ENCODE measurements at places on chromosomes 4 and X.
A peak's percentile ranks its signal among the peaks of the same experiment; 100 is the strongest.

DNA sequence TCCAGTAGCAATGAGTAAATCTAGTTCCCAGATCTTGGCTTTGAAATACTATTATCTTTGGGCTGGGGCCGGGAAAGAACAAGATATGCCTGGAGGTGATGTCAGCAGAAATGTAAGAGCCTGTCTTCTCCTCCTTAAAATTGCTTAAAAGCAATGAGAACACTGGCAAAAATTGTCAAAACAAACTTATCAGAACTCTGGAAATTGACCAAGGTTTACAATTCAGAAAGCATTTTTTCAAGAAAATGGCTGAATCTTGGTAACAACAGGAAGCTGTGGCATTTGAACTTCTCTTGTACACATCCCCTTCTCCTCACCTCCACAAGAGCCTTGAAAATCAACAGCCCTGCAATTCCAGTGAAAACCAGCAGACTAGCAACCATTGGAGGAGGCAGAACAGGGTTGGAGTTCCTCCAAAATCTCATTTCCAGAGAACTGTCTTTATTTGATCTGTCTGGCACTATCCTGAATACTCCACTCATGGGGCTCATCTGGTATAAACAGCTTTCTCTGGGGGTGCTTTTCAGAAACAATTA, 13.5 kb downstream of the TIMP1 start:
- DNase-seq, result no peak

DNA sequence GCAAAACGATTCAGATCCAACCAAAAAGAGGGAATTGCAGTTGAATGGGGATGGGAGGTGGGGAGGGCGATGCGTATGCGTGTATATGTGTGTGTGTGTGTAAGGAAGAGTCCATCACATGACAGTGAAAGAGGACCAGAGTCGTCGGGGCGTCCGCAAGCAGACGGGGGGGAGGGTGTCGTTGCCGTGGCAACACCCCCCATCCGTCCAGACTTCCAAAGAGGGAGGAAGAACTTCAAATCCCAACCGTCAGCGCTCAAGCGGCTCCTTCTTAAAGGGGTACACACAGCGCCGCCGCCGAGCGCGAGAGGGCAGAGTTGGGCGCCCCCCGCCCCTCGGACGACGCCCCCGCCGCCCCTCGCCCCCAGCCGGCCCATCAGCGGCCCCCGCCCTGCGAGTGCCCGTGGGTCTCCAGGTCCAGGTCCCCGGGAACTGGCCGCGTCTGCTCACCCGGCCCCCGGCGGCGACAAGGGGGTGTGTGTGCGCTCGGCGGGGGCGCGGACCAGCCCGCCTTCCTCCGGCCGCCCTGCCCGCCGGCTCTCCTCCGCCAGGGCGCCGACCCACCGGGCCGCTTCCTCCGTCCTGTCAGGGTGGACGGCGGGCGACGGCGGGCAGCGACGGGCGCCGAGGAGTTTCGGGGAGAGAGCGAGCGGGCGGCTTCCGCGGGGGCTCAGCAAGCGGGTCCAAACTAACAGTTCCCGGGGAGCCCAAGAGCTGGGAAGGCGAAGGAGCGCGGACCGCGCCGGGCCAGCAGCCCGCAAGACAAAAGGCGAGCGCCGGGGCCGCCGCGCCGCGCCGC, 685 bp downstream of the LCORL start:
- DNase-seq, result peak; percentile 18

DNA sequence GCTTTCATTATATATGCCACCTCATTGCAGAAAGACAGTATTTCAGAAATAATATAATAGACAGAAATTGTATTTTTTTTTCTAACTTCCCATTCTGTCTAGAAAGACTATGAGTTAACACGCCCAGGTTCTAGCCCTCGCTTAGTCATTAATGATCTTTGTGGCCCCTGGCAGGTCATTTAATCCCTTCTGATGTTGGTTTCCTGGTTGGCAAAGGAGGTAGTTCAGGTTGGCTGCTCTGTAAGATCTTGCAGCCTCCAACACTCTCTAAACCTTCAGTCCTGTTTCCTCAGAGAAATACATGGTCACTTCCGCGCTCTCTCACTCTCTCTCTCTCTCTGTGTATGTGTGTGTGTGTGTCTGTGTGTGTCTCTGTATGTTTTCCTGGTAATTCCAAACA, 156.3 kb upstream of the NOCT start:
- DNase-seq, result no peak

- DNase-seq, result no peak
Observed at GRCh38 chr4:173731257-173731656, 201.2 kb upstream of the HAND2 start.

- DNase-seq, result peak; percentile 66
Observed at GRCh38 chrX:143648705-143649104, 12.8 kb upstream of the SLITRK4 start.

- DNase-seq, result no peak
Observed at GRCh38 chr4:162356181-162356580, 192.4 kb upstream of the FSTL5 start.

DNA sequence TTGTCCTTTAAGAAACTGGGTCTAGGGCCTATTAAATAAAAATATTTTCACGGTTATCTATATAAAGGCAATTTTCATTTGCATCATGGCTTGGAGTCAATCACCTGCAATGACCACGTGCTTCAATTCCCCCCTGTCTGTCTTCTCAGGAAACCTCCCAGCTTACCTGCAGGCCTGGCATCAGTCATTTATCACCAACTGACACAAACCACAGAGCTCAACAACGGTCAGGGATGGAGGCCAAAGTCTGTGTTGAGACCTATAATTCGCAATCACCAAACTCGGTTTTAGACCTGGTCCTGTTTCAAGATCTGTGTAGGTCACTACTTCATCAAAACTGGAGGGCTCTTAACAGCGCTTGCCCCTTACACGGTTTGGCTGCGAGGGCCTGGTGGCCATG, 1.9 kb downstream of the SLC9A7 start:
- no peak for DNase-seq

DNA sequence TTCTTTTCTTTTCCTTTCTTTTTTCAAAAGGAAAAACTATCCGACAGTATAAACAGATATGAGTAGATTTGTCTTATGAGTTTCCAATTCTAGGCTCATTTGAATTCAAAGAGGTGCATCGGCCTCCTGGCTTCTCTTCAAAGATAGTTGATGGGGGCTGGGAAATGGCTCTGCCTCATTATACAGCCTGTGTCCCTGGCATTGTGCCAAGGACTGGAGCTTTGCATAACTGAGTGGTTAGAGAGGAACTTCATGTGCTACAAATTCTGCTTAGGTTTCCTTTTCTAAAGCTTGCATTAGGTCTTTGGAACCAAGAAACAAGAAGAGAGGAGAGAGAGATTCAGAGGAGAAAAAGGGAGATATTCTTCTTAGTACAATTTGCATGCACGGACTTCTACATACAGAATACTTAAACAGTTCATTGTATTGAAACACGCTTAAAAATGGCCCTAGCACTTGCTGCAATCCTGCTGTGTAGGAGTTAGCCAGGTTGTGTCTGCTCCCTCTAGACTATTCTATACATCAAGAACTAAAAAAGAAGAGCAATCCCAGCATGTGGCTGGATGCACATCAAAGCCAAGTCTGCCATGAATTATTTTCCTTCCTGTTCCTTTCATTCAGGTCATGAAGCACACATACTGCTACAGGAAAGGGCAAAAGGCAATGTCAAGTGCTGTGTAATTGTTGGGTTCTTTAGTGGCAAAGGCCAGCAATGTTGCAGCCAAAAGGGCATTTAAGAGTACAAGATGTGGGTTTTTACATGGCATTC, 70.9 kb downstream of the INTS12 start:
- no peak for DNase-seq

DNA sequence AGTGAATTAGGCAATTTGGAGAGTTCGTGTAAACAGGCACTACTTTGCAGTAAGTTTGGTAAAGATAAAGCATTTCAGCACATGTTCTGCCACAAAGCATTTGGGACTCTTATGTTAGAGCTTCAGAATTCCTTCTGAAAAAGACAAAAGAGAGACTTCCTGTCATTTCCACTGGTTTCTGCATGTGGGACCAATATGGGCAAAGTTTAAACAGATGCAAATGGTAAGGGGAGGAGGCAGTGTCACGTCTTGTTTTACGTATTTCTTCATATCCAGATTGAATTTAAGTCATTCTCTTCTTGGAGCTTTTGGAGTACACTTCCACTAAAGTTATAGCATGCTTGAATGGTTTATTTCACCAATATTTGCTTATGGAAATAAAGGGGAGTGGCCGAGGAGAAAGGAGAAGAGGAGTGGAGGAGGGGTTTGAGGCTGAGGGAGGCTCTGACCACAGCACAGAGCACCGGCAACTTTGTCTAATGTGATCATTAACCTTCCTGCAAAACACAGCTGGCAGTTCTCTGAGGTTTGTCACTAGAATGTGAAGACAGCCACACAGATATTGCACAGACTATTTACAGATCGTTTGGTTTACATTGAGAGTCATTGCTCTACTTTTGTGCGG, at the start of gene APELA:
Gene APELA (plus strand): TSS at position 479 of the 625 bp plus-strand sequence. CDS start 154 bp downstream, outside the sequence.
- no peak for DNase-seq

DNA sequence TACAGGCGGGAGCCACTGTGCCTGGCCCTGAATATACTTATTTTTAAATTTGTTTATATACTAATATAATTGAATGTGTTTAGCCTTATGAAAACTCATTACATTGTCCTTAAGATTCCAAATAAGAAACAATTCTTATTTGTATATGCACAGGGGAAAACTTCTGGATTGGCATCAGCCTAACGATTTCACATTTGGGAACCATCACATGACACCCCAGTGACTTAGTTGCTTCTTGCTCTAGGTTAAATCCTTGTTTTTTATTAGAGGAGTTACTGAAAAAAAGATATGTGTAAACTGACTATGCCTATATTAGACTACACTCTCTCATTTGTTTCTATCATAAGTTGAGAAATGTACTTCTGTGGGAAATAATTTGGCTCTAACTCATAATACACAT, 520.2 kb downstream of the SPRY1 start:
- DNase-seq, result no peak

GRCh38 chr4:52298444-52298843, 247.3 kb downstream of the SPATA18 start:
- DNase-seq, result no peak

GRCh38 chr4:122479935-122480416, 23.5 kb upstream of the IL2 start:
- no peak for DNase-seq

DNA sequence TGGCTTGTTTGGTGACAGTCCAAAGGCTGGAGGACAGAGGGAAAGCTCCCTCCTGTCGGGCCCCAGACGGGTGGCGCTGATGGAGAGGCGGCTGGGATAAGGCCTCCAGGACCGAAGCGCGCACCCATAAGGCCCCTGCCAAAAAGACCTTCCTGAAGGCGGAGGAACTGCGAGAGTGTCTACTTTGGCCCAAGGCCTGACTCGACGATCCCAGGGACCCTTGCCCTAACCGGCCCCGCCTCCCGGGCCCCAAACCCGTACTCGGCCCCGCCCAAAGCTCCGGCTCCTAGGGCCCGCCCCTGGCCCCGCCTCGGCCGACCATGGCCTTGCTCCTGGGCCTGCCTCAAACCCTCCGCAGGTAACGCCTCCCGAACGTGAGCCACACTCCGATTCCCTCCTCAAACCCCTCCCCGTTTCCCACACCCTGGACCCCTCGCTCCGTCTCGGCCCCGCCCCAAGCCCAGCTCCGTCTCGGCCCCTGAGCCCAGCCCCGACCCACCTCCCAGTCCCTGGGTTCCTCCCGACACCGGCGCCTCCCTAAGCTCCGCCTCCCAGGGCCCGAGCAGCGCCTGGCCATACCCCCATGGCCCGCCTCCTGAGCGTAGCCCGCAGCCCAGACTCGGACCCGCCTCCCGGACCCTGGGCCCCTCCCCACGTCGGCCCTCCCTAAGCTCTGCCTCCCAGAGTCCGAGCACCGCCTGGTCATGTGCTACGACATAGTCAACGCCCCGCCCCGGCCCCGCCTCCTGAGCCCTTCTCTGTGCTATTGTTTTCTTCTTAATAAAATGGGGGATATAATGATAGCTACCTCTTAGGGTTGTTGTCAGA, 90.0 kb upstream of the DRD5 start:
- DNase-seq, result peak; percentile 72

DNA sequence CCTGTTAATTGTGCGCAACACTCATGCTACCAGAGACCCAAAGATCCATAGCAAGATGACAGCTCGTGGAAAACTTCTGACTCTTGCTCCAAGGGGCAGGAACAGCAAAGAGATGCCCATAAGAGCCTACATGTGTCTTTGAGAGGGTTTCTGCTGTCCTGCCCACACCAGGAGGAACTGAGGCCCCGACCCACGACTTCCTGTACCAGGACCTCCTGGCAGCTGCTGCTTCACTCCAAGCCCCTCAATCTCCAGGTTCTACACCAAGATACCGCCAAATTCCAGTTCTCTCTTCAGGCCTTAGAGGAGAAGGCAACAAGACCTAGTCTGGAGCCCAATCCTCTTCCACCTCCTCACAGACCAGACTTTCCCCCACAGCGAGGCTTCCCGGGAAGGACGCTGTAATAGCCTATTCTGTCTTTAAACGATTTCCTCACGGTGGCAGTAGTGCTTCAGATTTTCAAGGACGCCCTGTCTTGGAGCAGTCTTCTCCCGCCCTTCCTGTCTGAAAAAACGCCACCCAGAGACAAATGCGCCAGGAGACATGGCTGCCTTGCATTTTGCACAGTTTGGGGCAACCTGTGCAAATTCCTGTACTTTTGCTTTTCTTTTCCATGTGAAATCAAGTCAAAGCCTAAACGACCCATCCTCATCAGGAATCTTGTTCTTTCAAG, 230.2 kb upstream of the STK26 start:
- DNase-seq, result no peak

GRCh38 chrX:42242004-42242403, 318.6 kb upstream of the CASK start:
- no peak for DNase-seq

GRCh38 chr4:123418351-123418931, 21.8 kb downstream of the SPRY1 start:
- peak; percentile 59 for DNase-seq

- no peak for DNase-seq
Observed at GRCh38 chrX:52509916-52510315, 6.9 kb downstream of the XAGE1B start.

DNA sequence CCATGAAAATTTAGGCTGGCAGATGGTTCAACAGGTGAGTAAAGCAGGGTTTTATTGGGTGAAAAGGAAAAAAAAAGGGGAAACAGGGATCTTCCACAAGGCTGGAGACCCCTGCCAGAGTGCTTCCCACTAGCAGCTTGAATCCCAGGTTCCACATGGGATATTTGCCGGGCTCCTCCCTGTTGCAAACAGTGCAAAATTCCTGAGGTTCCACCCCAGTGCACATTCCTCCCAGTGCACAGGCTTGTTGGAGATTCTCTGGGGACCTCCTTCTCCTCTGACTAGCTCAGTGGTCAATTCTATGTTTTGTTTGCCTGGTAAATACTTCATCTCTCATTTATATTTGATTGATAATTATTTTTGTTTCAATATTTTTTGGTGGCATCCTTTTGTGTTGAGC, 66.4 kb upstream of the UGT2B15 start:
- DNase-seq, result no peak

GRCh38 chrX:117522725-117523700, 593.6 kb downstream of the KLHL13 start:
- no peak for DNase-seq

GRCh38 chr4:77453911-77454310, 151.7 kb upstream of the CXCL13 start:
- no peak for DNase-seq

GRCh38 chr4:120418146-120418545, 351.5 kb upstream of the MAD2L1 start:
- DNase-seq, result no peak

Measured in T47D (cell line).